ENCODE measurements at places on chromosomes 3 and 15. TPM values are rescaled to one million over a fixed set of nuclear protein-coding genes. Genes with fewer than 3 reads are reported as not detected.

Gene GRK7
- total RNA-seq, result not detected

Gene CYP1A2
- not detected for total RNA-seq

Gene ITPR1
- total RNA-seq, result 8.9 TPM

Gene LRRC31
- 0.70 TPM for total RNA-seq

DNA sequence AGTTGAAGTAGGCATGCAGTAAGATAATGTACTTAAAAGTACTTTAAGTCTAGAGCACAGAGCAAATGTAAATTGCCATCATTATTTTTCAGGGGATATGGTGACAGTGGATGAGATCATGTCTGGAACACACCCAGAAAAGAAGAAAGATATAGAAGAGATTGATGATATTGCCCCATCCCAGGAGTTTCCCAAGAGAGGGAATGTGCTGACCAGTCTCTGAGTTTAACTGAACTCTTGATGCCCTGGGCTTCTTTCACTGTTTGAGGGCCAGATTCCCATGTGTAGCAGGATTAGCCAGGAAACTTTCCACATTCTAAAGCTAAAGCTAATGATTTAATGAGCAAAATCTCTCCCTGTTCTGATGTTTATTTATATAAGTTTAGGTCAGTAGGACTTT is 366.8 kb upstream of the UMPS start:
- DNase-seq, result no peak

GRCh38 chr3:148540266-148540665 is 157.4 kb upstream of the AGTR1 start:
- no peak for DNase-seq

DNA sequence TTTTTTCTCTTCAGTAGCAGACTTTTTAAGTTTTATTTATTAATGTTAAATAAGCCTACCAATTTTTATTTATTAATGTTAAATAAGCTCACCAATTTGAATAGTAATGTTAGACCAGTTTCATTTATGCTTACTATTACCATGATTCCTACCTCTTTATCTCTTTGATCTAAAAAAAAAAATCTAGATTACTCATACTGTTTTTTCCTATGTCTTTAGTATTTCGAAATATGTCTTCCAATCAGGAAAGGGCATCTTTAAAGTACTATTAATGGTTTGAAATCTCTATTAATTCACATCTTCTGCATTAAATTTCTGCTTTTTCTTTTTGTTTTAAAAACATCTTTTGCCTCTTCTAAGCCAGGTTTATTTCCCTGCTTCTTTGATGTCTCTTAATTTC is 27.5 kb upstream of the MAPKBP1 start:
- DNase-seq, result no peak

GRCh38 chr15:69042531-69042930 is 28.0 kb downstream of the NOX5 start:
- DNase-seq, result no peak

GRCh38 chr3:45509768-45510129 is 84.8 kb upstream of the LIMD1 start:
- DNase-seq, result no peak

GRCh38 chr15:39110336-39110735 is 470.5 kb upstream of the THBS1 start:
- no peak for DNase-seq

- no peak for DNase-seq
These were observed 157.2 kb downstream of the LRRC28 start for GRCh38 chr15:99408236-99409096.

DNA sequence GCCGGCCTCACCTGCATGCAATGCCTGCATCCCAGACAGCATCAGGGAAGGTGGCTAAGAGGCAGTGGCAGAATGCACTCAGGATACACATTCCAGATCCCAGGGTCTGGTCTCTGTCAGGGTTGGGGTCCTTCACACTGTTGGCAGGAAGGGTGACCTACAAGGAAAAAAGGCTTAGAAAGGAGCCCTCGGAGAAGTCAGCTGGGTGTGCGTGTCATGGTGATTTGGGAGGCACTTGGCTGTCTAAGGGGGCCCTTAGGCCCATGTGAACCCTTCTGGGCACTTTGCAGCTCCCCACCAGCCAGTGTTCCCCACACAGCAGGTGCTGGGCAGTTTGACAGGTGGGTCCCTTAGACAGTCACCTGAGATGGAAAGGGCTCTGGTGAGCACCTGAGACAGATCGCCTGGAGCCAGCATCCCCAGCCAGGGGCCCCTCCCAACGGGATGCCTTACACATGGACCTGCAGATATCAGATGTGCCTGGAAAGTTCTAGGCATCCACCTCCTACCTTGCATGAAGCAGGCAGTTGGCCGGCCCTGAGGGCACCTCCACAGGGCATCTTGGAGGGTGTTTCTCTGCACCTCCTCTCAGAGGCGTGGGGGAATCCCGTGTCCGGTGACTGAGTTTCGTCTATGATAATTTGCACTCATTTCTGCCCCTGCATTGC is 131.6 kb downstream of the LRRK1 start:
- DNase-seq, result no peak

DNA sequence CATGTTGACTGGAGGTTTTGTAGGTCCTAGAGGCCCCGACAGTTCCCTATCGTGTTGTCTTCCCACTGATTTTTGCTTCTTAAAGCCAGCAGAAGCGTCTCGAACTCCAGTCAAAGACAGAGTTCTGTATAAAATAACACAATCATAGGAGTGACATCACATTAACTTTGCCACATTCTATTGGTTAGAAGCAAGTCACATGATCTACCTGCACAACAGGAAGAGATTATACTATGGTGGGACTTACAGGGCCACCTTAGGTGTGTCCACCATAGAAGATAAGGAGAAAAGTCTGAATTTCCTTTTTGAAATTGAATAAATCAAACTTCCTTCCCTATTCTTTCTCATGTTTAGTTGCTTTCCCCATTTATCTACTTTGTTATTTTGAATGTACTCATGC is 365.5 kb downstream of the GRM7 start:
- DNase-seq, result no peak

All from Caco-2 (cell line).